A549 treated with CpdA at 1 μM for 4 hours (cell line): ENCODE measurements at places on chromosomes 11 and 22. TPM values are rescaled to one million over a fixed set of nuclear protein-coding genes. Genes with fewer than 3 reads are reported as not detected.

Gene SCN3B
- total RNA-seq: 0.14 to 0.23 TPM (median 0.15 TPM) in 5 replicates

Gene VWA5A
- 0.22 to 0.37 TPM (median 0.30 TPM) in 5 replicates for total RNA-seq

Gene VWCE
- 0.55 to 0.91 TPM (median 0.64 TPM) in 5 replicates for total RNA-seq

Gene SHISAL1
- 7.2 to 8.4 TPM (median 7.4 TPM) in 5 replicates for total RNA-seq

Gene MAJIN
- 0.10 TPM in 1 of 5 replicates, not detected in the others for total RNA-seq

Gene ASPHD2
- total RNA-seq: 0.75 to 1.4 TPM (median 1.3 TPM) in 5 replicates

Gene MGAT3
- 0.30 to 0.42 TPM (median 0.35 TPM) in 5 replicates for total RNA-seq

Gene TTC28
- 2.9 to 4.2 TPM (median 3.1 TPM) in 5 replicates for total RNA-seq

Gene QSER1
- total RNA-seq: 16.2 to 23.0 TPM (median 18.1 TPM) in 5 replicates

Gene ABTB2
- 16.9 to 26.3 TPM (median 23.9 TPM) in 5 replicates for total RNA-seq

Gene TMEM151A
- total RNA-seq: 1.9 to 3.8 TPM (median 3.5 TPM) in 5 replicates

Gene ABCC8
- total RNA-seq: 1.3 to 2.2 TPM (median 1.5 TPM) in 5 replicates

Gene C11orf42
- total RNA-seq: not detected in 5 replicates

Gene TSPAN32
- total RNA-seq: not detected in 5 replicates

Gene B4GALNT4
- 9.3 to 23.3 TPM (median 15.1 TPM) in 5 replicates for total RNA-seq

Gene HBG2
- total RNA-seq: not detected in 5 replicates

Gene GP1BB
- total RNA-seq: 1.2 to 1.5 TPM (median 1.5 TPM) in 4 of 5 replicates, not detected in the other

Gene LARGE1
- 3.4 to 4.7 TPM (median 4.1 TPM) in 5 replicates for total RNA-seq

Gene ARHGAP42
- 6.3 to 8.8 TPM (median 7.3 TPM) in 5 replicates for total RNA-seq

Gene NKAPD1
- total RNA-seq: 13.2 to 19.3 TPM (median 13.8 TPM) in 5 replicates

Gene DTX4
- 4.0 to 5.3 TPM (median 4.9 TPM) in 5 replicates for total RNA-seq

Gene CLDN5
- total RNA-seq: not detected in 5 replicates

Gene PVALB
- total RNA-seq: not detected in 5 replicates
